SK-N-SH (cell line): ENCODE measurements at places on chromosomes 5 and 9. TPM values are rescaled to one million over a fixed set of nuclear protein-coding genes. Genes with fewer than 3 reads are reported as not detected.
A peak's percentile ranks its signal among the peaks of the same experiment; 100 is the strongest.

DNA sequence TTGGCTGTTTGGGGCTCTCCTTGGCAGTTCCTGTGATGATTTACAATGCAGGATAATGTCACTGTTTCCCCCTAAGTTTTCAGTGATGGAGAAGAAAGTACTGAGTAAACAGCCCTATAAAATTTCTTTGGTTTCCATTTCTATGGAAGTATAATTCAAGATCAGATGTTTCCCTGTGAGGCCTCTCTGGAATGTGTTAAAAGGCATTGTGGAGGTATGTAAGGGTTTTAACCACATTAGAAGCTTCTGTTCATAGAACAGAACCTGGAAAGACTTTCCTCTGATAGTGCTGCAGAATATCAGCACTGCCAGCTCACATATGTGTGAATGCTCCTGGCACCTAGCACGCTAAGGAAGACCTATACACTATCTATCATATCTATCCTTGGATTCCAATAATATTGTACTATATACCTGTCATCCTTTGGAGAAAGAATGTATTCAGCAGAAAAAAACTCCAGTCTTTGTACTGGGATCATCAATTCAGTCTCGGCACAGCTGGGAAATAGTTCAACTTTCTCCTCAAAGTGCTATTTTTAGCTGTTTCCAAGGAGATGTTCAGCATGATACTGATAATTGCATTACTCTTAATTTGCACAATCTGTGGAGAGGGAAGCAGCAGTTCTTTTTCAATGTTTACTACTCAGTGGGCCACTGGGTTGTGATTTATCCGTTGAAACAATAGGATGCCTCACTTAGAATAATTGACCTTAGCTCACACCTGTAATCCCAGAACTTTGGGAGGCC lies 21.9 kb downstream of the TTC1 start:
- H3K27me3 ChIP-seq: no peaks in the 10 kb centered on the region
- H3K36me3 ChIP-seq: peaks cover 38% of the 10 kb centered on the region
- DNase-seq: peak; percentile 6

The PCDHGA6 gene
- 1.4 TPM in 2 replicates for polyA plus RNA-seq

DNA sequence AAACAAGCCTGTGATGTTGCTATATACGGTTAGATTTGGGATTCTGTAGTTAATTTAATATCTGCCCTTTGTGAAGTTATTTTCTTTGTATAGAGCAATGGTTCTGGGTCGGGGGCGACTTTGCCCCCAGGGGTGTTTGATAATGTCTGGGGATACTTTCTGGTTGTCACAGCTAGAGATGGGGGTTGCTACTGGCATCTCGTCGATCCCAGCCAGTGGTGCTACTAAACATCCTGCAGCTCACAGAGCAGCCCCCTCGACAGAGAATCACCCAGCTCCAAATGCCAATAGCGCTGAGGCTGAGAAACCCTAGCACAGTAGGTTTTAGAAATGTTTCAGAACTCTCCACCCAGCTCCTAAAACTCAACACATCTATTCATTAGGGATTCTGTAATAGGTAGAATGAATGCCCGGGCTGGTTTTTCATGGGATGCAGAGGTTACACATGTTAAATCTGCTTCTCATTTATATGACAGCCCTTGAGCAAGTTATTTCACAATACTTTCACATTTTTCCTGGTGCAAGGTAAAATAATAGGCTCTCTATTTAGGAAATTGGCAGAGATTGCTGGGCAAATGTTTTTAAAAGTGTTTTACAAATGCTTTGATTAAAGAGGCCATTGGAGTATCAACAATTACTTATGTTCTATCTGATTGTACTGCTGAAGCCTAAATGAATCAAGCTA lies 75.2 kb upstream of the CTSL start:
- no peaks in the 10 kb centered on the region; the same call in 1 of the 2 replicates for H3K27me3 ChIP-seq
- peak; percentile 53 for DNase-seq
- H3K27ac ChIP-seq: no peak overlapping the region

The OR2V1 gene
- polyA plus RNA-seq: not detected in 2 replicates

The RXRA gene
- polyA plus RNA-seq: 5.2 and 7.6 TPM in 2 replicates

DNA sequence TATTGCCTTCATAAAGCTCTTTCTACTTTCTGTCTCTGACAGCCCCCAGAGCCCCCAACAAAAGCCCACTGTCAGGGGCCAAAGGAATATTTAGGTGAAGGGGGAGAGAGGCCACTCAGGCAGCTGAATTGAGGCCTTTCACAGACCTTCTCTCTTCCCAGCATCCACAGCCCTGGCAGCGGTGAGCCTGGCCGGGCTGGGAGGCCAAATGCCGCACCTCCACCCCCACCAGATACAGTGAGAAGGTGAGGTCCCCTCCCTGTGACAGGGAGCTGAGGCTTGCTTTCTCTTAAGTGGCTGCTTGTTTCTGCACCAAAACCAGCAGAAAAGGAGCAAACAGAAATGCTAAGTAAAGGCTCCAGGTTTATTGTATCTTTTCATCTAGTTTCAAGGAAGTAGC lies 168.1 kb downstream of the ROR2 start:
- no peak for DNase-seq
- no peaks in the 10 kb centered on the region for H3K36me3 ChIP-seq
- 0 out of 2 replicates have a peak, but pooled peaks cover 5% of the 10 kb centered on the region for H3K27me3 ChIP-seq
- no peaks in the 10 kb centered on the region for H3K4me1 ChIP-seq
- no peak overlapping the region for H3K4me3 ChIP-seq
- H3K27ac ChIP-seq: no peak overlapping the region

DNA sequence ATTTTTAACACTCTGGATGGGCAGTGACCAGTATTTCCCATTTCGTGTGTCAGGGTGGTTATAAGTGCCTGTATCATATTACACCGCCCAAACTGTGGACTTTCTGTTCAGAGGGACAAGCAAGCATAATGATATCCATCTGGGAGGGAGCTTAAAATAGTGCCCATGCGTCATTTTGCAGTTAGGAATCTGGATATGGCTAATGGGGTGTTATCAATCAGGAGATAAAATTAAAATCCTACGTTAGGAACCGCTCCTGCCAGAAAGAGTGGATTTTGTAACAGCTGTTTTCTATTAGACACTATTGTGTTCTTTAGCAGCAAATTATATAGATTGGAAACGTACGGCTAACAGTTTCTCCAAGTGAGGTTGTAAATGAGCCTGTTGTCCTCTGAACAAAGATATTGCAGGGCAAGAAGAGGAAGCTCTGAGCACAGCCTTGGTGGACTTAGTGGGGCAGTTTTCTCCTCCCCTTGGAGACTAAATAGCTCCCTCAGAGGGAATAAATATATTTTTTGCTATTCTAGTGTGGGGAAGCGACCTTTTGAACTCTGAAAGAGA lies 160.4 kb downstream of the SPATA31D1 start:
- peak overlapping the region; percentile 83 for H3K27ac ChIP-seq
- peaks cover 25% of the 10 kb centered on the region for H3K4me1 ChIP-seq
- H3K4me3 ChIP-seq: peak overlapping the region; percentile 24
- no peaks in the 10 kb centered on the region for H3K36me3 ChIP-seq

The PNPLA7 gene
- 0.88 and 0.99 TPM in 2 replicates for polyA plus RNA-seq

GRCh38 chr9:120938851-120939250 lies 12.3 kb upstream of the TRAF1 start:
- peaks cover 31% of the 10 kb centered on the region for H3K4me1 ChIP-seq
- H3K27me3 ChIP-seq: no peaks in the 10 kb centered on the region
- no peak for DNase-seq
- no peak overlapping the region for H3K27ac ChIP-seq

GRCh38 chr5:119212676-119213075 lies 141.8 kb downstream of the DMXL1 start:
- no peak for DNase-seq
- no peaks in the 10 kb centered on the region for H3K4me1 ChIP-seq
- H3K36me3 ChIP-seq: 0 out of 2 replicates have a peak, but pooled peaks cover under 1% of the 10 kb centered on the region
- H3K27me3 ChIP-seq: no peaks in the 10 kb centered on the region

GRCh38 chr9:86795823-86796553 lies 151.3 kb downstream of the GAS1 start:
- H3K4me3 ChIP-seq: no peak overlapping the region
- H3K36me3 ChIP-seq: no peaks in the 10 kb centered on the region
- no peaks in the 10 kb centered on the region for H3K27me3 ChIP-seq
- DNase-seq: no peak

DNA sequence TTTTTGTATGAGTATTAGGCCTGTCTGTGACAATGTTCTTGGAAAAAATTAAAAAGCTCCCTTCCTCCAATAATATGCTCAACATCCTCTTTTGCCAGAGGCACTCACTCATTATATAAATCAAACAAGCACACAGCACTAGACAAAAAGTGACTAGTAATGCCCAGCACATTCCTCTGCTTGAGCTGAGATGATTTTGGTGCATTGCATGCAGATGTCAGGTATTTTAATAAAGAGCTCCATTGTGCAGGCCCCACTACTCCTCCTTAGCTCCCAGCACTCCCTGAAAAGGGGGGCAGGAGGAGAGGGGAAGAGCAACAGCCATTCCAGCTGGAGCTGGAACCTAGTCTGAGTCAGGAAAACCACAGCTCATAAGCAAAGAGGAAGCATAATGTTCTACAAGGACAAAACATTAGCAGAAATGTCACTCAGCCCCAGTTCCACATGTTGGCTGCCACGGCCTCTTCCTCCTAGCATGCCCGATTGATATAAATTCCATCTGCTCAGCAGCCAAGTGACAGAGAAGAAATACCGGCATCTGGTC lies 348.5 kb downstream of the BNC2 start:
- H3K27me3 ChIP-seq: no peaks in the 10 kb centered on the region
- peaks cover 7% of the 10 kb centered on the region for H3K4me1 ChIP-seq
- H3K36me3 ChIP-seq: no peaks in the 10 kb centered on the region
- DNase-seq: peak; percentile 19
- peak overlapping the region; percentile 2; the same call in 1 of the 2 replicates for H3K4me3 ChIP-seq
- peak overlapping the region; percentile 90 for H3K27ac ChIP-seq

DNA sequence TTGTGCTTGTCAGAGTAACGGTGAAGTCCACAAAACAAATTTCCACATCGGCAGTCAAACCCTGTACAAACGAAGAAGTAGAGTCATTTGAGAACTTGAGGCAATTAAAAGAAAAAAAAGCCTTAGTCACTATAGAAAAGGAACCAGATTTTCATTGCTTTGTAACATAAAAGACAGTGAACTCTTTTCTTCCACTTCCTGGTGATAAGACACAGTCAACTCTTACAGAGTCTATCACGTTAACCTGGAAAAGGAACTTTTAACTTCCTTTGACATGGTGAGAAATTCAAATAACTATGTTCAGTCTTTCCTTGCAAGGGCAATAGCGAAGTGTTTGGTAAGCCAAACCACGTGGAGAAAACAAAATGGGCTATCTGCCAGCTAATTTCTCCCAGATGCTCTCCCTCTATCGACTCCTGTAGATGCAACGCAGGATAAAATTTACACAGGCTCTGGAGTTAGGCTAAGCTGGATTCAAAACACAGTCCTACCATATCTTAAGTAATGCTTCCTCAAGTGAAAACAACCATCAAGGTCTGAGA lies 8.9 kb downstream of the ZFAND5 start:
- peaks cover 18% of the 10 kb centered on the region; the same call in 1 of the 2 replicates for H3K4me1 ChIP-seq
- peak; percentile 58 for DNase-seq
- H3K27me3 ChIP-seq: no peaks in the 10 kb centered on the region
- H3K27ac ChIP-seq: peak overlapping the region; percentile 22; the same call in 1 of the 2 replicates

GRCh38 chr9:135290086-135290485 lies 189.5 kb upstream of the PPP1R26 start:
- peaks cover 10% of the 10 kb centered on the region for H3K4me1 ChIP-seq
- no peaks in the 10 kb centered on the region for H3K36me3 ChIP-seq
- no peaks in the 10 kb centered on the region for H3K27me3 ChIP-seq
- no peak overlapping the region for H3K4me3 ChIP-seq
- no peak overlapping the region for H3K27ac ChIP-seq

The UBE2B gene
- 24.3 and 28.0 TPM in 2 replicates for polyA plus RNA-seq

GRCh38 chr5:17212191-17212590 lies 5.2 kb upstream of the BASP1 start:
- H3K4me1 ChIP-seq: no peaks in the 10 kb centered on the region; the same call in 1 of the 2 replicates
- no peak overlapping the region for H3K4me3 ChIP-seq
- no peaks in the 10 kb centered on the region for H3K27me3 ChIP-seq
- DNase-seq: no peak
- no peak overlapping the region for H3K27ac ChIP-seq
- no peaks in the 10 kb centered on the region for H3K36me3 ChIP-seq

- H3K27me3 ChIP-seq: peaks cover 4% of the 10 kb centered on the region; the same call in 1 of the 2 replicates
- DNase-seq: no peak
- H3K27ac ChIP-seq: no peak overlapping the region
- H3K4me3 ChIP-seq: no peak overlapping the region
Observed at GRCh38 chr9:19470567-19470966, 61.8 kb downstream of the ACER2 start.

GRCh38 chr9:78365748-78366697 lies 69.1 kb downstream of the PSAT1 start:
- H3K4me1 ChIP-seq: no peaks in the 10 kb centered on the region
- no peaks in the 10 kb centered on the region for H3K27me3 ChIP-seq
- H3K4me3 ChIP-seq: no peak overlapping the region
- peak; percentile 19 for DNase-seq
- no peaks in the 10 kb centered on the region for H3K36me3 ChIP-seq

DNA sequence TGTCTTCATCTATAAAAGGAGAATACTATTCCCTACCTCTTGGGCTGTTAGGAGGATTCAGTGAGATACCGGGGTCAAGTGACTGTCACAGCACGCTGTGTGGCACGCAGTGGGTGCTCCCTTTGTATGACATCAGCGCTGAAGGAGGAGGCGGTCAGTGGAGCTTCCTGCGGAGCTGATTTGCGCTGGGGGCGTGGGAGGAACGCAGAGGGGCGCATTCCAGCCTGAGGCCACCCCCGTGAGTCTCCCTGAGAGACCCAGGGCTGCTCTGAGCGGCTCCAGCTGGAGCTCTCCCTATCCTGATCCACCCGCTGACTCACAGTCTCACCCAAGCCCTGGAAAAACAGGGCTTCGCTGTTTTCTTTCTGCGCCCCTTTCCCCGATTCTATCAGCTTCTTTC lies 24.3 kb upstream of the NEURL1B start:
- no peaks in the 10 kb centered on the region; the same call in 1 of the 2 replicates for H3K27me3 ChIP-seq
- H3K4me1 ChIP-seq: no peaks in the 10 kb centered on the region
- DNase-seq: no peak
- H3K36me3 ChIP-seq: no peaks in the 10 kb centered on the region
- no peak overlapping the region for H3K4me3 ChIP-seq

The GLRA1 gene
- polyA plus RNA-seq: not detected in 2 replicates

The SPOCK1 gene
- 9.1 and 11.3 TPM in 2 replicates for polyA plus RNA-seq

- no peak overlapping the region for H3K27ac ChIP-seq
- H3K4me1 ChIP-seq: no peaks in the 10 kb centered on the region
- H3K36me3 ChIP-seq: no peaks in the 10 kb centered on the region
- H3K4me3 ChIP-seq: no peak overlapping the region
- DNase-seq: no peak
- no peaks in the 10 kb centered on the region for H3K27me3 ChIP-seq
Observed at GRCh38 chr9:4167728-4168127, 132.1 kb downstream of the GLIS3 start.

DNA sequence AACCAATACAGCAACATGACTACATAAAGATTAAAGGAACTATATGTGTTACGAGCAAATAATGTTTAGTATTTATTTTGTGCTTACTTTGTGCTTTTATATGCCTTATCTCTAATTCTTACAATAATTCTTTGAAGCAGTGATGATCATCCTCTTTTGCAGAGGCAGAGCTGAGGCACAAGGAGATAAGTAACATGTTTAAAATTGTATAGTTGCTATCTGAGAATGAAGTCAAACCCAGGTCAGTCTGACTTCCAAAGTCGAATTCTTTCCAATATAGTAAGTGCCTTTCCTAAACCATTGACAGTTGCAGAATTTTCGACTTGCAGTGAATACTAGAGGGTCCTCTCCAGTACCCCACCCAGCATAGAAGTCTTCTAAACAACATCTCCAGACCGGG lies 12.0 kb upstream of the ZFAND5 start:
- H3K27ac ChIP-seq: no peak overlapping the region
- no peak for DNase-seq
- H3K4me1 ChIP-seq: no peaks in the 10 kb centered on the region
- no peaks in the 10 kb centered on the region for H3K36me3 ChIP-seq

GRCh38 chr9:8282535-8282934 lies 483.0 kb upstream of the DMAC1 start:
- DNase-seq: no peak
- no peak overlapping the region for H3K27ac ChIP-seq
- peaks cover 3% of the 10 kb centered on the region; the same call in 1 of the 2 replicates for H3K4me1 ChIP-seq
- H3K4me3 ChIP-seq: no peak overlapping the region
